ENCODE measurements at places on chromosomes 16 and 17. TPM values are rescaled to one million over a fixed set of nuclear protein-coding genes. Genes with fewer than 3 reads are reported as not detected.

Gene CIBAR2
- total RNA-seq = not detected

Gene SHCBP1
- 0.93 TPM for total RNA-seq

Gene ZNF768
- 20.4 TPM for total RNA-seq

Gene KCNJ2
- total RNA-seq = 1.0 TPM

Gene SNX11
- total RNA-seq = 10.6 TPM

Gene VWA3A
- total RNA-seq = 0.15 TPM

Gene RNF166
- total RNA-seq = 10.0 TPM

Gene MAPK8IP3
- total RNA-seq = 37.1 TPM

Gene SLC2A4
- 1.5 TPM for total RNA-seq

Gene KRTAP4-3
- total RNA-seq = not detected

Gene ABAT
- 316 TPM for total RNA-seq

GRCh38 chr17:55249861-55250260, 14.9 kb upstream of the HLF start:
- no peaks in the 10 kb centered on the region for H3K27me3 ChIP-seq
- no peak overlapping the region for H3K27ac ChIP-seq
- H3K36me3 ChIP-seq = no peaks in the 10 kb centered on the region
- H3K4me1 ChIP-seq = no peaks in the 10 kb centered on the region
- H3K4me3 ChIP-seq = no peak overlapping the region

DNA sequence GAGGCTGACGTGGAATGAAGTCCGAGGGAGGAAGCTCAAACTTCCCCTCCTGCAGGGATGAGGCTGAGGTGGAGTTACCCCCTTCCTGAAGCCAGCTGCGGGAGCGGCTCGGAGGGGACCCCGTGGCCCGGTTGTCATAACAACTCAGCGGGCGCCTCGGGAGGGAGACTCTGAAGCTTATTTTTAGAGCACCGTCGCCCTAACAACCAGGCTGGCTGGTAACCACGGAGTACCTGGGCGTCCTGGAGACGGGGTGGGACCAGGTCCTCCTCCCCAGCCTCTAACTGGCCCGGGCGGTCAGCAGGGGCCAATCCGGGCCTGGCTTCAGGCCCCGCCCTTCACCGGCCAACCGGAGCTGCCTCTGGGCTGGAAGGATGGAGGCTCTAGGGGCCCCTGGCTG, 27.7 kb downstream of the NECAB2 start:
- no peak overlapping the region for H3K4me3 ChIP-seq
- H3K27me3 ChIP-seq = no peaks in the 10 kb centered on the region

DNA sequence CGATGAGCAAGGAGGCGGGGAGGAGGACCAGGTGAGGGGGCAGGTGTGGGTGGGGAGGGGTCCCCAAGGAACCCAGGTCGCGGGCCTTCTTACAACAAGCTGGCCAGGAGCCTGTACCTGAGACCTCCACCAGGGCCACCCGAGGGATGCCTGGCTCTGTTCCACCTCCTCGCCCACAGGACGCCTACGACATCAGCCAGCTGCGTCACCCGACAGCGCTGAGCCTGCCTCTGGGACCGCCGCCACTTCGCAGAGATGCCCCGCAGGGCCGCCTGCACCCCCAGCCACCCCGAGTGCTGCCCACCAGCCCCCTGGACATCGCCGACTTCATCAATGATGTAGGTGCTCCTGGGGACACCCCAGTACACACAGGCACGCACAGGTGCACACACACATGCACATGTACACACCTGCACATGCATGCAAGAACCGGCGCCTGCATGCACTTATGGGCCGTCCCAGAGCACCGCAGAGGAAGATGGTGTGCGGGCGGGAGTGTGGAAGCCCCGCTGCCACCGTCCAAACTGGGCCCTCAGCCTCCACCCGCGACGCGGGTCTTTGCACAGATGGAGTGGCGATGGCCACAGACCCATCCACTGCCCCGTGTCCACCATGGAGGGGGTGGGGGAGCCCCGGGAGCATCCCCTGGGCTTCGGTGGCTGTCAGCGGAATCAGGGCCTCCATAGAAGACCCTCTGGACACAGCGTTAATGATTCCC, 6.6 kb downstream of the SLC22A31 start:
- no peaks in the 10 kb centered on the region for H3K27me3 ChIP-seq
- no peak overlapping the region for H3K4me3 ChIP-seq
- H3K4me1 ChIP-seq = no peaks in the 10 kb centered on the region
- H3K27ac ChIP-seq = no peak overlapping the region
- peak; percentile 56 for DNase-seq
- no peaks in the 10 kb centered on the region for H3K36me3 ChIP-seq

- no peaks in the 10 kb centered on the region for H3K27me3 ChIP-seq
- DNase-seq = no peak
- no peak overlapping the region for H3K4me3 ChIP-seq
- no peaks in the 10 kb centered on the region for H3K36me3 ChIP-seq
Observed at GRCh38 chr17:30095507-30096244, 20.9 kb upstream of the NSRP1 start.

GRCh38 chr16:68499006-68499405, 40.1 kb upstream of the ZFP90 start:
- no peak overlapping the region for H3K4me3 ChIP-seq
- H3K4me1 ChIP-seq = no peaks in the 10 kb centered on the region
- no peak overlapping the region for H3K27ac ChIP-seq
- no peak for DNase-seq
- H3K27me3 ChIP-seq = no peaks in the 10 kb centered on the region

DNA sequence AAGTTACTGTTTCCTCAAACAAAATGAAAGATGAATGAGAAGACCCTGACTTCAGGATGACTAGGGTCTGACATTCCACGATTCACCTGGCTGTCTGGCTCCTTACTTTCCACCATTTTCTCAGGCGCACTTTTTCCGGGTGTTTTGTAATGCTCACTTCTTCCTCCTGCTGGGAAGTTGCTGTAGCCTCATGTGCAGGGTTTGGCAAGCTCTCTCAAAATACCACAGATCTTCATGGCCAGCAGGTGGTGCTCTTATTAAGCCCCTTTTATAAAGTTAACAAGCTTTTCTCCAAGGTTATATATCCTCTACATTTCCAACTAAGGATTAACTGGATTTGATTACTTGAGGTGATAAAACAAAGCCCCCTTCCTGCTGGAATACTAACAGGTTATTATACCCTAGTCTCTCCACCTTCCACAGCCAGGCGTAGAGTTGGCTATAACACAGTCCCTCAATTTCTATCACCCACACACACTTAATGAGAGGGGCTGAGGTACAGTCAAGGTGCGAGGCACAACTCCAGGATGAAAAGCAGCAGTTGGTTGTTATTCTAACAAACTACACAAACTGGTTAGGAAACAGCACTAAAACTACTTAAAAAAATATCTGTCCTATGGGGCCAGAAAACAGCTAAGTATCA, 45.4 kb downstream of the STH start:
- H3K27me3 ChIP-seq = no peaks in the 10 kb centered on the region
- H3K27ac ChIP-seq = no peak overlapping the region
- peaks cover 18% of the 10 kb centered on the region for H3K36me3 ChIP-seq
- no peak overlapping the region for H3K4me3 ChIP-seq

GRCh38 chr17:64502809-64503208, 3.3 kb downstream of the DDX5 start:
- no peak for DNase-seq
- H3K4me3 ChIP-seq = no peak overlapping the region
- peaks cover 13% of the 10 kb centered on the region for H3K4me1 ChIP-seq
- H3K27me3 ChIP-seq = no peaks in the 10 kb centered on the region
- peaks cover 67% of the 10 kb centered on the region for H3K36me3 ChIP-seq

- peaks cover 34% of the 10 kb centered on the region for H3K4me1 ChIP-seq
- H3K36me3 ChIP-seq = no peaks in the 10 kb centered on the region
- no peaks in the 10 kb centered on the region for H3K27me3 ChIP-seq
- peak overlapping the region; percentile 96 for H3K4me3 ChIP-seq
- DNase-seq = no peak
Observed at GRCh38 chr17:63550817-63551639, 751 bp downstream of the DCAF7 start.

DNA sequence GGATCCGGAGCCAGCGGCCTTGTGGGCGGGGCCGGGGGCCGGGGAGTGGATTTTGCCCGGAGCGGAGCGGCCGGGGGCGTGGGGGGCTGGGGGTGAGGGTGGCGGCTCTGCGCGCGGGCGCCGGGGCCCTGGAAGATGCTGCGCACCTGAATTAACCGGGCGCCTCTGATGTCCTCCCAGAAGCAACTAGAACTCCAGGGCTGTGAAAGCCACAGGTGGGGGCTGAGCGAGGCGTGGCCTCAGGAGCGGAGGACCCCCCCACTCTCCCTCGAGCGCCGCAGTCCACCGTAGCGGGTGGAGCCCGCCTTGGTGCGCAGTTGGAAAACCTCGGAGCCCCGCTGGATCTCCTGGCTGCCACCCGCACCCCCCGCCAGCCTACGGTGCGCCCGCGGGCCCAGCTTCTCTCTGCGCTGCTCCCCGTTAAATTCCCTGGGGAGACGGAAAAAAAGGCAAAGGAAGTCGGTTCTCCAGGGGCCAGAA, 549 bp downstream of the SLC26A11 start:
- H3K4me1 ChIP-seq = peaks cover 3% of the 10 kb centered on the region
- peak overlapping the region; percentile 93 for H3K4me3 ChIP-seq
- no peak for DNase-seq
- no peaks in the 10 kb centered on the region for H3K27me3 ChIP-seq

DNA sequence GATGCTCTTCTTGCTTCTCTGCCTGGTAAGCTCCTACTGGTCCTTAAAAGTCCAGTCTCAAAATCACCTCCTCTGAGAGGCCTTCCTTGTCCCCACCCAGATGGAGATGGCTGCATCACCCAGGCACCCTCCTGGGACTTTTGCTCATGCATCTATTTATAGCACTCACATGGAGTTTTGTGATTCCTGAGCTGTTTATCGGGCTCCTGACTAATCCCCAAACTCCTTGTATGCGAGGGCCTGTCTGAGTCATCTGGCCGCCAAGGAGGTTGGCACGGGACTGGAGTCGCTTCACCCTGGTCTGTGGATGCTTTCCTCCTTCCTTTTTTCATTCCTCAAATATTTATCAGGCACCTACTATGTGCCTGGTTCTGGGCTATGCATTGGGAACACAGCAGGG, 2.3 kb upstream of the MAP2K3 start:
- no peak for DNase-seq
- no peak overlapping the region for H3K4me3 ChIP-seq
- H3K27me3 ChIP-seq = no peaks in the 10 kb centered on the region
- no peaks in the 10 kb centered on the region for H3K36me3 ChIP-seq

- no peak for DNase-seq
- no peaks in the 10 kb centered on the region for H3K4me1 ChIP-seq
- no peak overlapping the region for H3K4me3 ChIP-seq
- no peaks in the 10 kb centered on the region for H3K36me3 ChIP-seq
Observed at GRCh38 chr17:35169835-35170363, 22.3 kb downstream of the UNC45B start.

- no peak overlapping the region for H3K4me3 ChIP-seq
- H3K27me3 ChIP-seq = no peaks in the 10 kb centered on the region
- H3K4me1 ChIP-seq = peaks cover 5% of the 10 kb centered on the region
- no peak overlapping the region for H3K27ac ChIP-seq
Observed at GRCh38 chr16:57306676-57307341, 22.3 kb upstream of the PLLP start.

GRCh38 chr17:2058586-2059546, 4.0 kb downstream of the HIC1 start:
- no peaks in the 10 kb centered on the region for H3K4me1 ChIP-seq
- no peaks in the 10 kb centered on the region for H3K27me3 ChIP-seq
- H3K36me3 ChIP-seq = no peaks in the 10 kb centered on the region
- H3K4me3 ChIP-seq = peak overlapping the region; percentile 28

DNA sequence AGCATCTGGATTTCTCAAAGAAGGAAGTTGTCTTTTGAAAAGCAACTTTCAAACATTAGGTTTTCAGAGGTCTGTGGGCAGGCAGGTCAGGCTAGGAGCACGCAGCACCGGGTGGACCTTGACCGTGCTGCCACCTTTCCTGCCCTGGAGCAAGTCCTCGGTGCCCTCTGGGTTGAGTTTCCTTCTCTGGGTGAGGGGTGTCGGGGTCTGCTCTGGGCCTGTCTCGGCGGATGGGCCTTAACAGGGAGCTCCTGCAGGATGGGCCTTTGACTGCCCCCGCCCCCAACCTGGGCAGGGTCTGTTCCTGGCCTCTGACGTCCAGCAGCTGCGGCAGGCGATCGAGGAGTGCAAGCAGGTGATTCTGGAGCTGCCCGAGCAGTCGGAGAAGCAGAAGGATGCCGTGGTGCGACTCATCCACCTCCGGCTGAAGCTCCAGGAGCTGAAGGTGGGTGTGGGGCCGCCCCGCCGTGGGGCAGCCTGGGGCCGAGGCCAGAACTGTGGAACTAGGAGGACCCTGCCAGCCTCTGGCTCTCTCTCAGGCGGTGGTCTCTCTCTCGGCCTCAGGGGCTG, 8.7 kb downstream of the DEF8 start:
- no peaks in the 10 kb centered on the region for H3K4me1 ChIP-seq
- H3K36me3 ChIP-seq = peaks cover 2% of the 10 kb centered on the region
- H3K27me3 ChIP-seq = no peaks in the 10 kb centered on the region
- H3K4me3 ChIP-seq = no peak overlapping the region
- DNase-seq = no peak
